ENCODE measurements at places on chromosomes 2 and 18.

GRCh38 chr2:79041032-79041448 is 15.5 kb downstream of the REG3G start:
- peak; percentile 44 for DNase-seq

DNA sequence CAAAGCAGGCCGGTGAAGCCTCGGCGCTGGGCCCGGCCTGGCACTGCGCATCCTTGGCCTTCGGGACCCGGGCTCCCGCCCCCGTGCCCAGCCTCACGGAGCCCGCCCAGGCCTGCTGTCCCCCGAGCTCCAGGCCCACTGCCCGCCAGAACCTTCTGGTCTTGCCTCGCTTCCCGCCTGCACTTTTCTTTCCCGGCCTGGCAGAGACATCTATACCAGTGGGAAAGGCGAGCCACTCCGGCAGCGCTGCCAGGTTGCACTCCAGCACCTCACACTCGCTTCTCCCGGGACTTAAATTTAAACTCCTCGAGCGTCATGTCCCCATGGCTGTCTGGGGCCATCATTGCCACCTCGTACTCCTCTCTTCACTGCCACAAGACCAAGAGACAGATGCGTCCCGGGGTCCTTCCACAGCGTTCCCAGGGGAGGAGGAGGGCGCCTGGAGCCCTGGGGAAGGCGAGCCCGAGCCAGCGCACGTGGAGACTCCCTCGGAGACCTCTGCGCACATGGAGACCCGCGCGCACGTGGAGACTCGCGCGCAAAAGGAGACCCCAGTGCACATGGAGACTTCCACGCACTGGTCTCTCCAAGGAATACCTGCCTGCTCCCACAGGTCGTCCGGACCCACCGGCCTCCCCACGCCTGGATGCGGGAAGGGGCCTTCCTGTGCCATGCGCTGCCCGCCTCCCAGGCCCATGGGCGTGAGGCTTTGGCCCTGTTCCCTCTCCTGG is 253.1 kb upstream of the SALL3 start:
- no peak for DNase-seq

GRCh38 chr2:25165992-25166875 is 2.1 kb downstream of the POMC start:
- peak; percentile 29 for DNase-seq

GRCh38 chr18:40868110-40868858 is 1086.8 kb upstream of the PIK3C3 start:
- DNase-seq, result peak; percentile 41

DNA sequence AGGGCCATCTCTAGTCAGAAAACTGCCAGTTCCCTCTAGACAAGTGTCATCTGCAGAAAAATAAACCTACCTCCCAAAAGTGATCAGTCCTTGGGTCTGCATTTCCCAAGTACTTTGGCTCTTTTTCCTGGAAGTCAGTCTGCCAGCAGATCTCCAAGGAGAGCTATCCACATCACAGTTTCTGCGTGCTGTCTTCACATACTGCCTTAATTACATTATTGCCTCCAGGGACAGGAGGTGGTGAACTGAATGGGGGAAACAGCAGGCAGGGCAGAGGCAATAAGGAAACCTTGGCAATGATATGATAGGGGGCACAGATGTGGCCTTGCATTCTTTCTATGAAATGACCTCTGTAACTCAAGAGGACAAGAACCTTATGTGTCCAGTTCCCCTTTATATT is 105.9 kb upstream of the SIX2 start:
- no peak for DNase-seq

DNA sequence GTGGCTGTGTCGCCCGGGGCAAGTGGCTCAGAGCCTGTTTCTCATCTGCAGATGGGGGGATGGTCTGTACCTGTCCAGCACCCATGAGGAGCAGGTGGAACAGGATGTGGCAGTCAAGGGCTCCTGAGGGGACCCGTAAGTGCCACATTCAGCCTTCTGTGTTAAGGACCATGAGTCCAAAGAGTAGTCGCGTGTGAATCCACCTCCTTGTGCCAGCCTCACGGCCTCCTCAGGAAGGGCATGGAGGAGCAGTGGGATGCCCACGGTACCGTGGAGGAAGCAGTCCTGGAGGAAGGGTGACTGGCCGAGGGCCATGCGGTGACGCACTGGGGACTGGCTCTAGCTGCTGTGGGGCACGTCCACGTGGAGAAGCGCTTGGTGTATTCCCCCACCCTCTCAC is 61.1 kb downstream of the ODC1 start:
- no peak for DNase-seq

DNA sequence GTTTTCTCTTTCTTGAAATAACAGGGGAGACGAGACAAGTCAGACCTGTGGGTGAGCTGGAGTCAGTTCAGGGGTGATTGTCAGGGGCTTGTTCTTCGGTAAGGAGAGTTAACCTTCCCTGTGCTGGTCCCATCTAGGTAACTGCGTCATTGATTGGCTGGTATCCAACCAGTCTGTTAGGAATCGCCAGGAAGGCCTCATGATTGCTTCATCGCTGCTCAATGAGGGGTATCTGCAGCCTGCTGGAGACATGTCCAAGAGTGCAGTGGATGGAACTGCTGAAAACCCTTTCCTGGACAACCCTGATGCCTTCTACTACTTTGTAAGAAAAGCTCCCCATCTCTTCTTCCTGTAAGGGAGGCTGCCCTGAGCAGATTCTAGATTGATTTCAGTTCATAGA is 21.3 kb downstream of the PLEK start:
- no peak for DNase-seq

- no peak for DNase-seq
Observed at GRCh38 chr18:55380589-55380988, 207.4 kb downstream of the TCF4 start.

DNA sequence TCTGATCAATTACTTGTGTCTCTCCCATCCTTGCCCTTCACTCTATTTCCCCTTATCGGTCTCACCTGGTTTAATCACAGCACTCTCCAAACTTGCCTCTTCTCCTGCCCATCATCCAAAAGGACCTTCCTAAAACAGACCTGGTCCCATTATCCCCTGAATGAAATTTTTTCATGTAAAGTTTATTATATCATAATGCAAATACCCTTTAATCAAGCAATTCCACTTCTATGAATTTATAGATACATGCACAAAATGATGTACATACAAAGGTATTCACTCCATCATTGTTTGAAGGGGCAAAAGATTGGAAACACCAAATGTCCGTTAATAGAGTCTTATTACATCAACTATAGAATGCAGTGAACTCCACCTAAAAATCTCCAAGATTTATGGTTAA is 88.1 kb upstream of the PKDCC start:
- DNase-seq, result no peak

- DNase-seq, result no peak
Observed at GRCh38 chr2:144310484-144310883, 209.4 kb downstream of the ZEB2 start.

- DNase-seq, result no peak
Observed at GRCh38 chr2:206049392-206049791, 36.6 kb downstream of the INO80D start.

GRCh38 chr2:170744248-170745002 is 25.8 kb upstream of the ERICH2 start:
- DNase-seq, result peak; percentile 51

DNA sequence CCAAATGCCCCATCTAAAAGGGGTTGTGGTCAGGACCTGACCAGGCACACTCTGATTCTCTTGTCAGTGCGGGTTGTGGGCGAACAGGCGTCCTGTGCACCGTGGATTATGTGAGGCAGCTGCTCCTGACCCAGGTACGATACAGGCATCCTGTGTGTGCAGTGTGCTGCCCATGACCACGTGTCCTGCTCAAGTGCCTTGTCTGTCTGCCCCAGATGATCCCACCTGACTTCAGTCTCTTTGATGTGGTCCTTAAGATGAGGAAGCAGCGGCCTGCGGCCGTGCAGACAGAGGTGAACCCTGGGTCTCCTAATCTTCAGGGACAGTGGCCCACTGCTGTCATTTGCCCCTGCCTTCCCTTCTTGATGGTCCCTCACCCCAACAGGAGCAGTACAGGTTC is 14.6 kb downstream of the PTPN18 start:
- DNase-seq, result no peak

GRCh38 chr2:3001615-3002560 is 375.7 kb downstream of the EIPR1 start:
- peak; percentile 16 for DNase-seq

DNA sequence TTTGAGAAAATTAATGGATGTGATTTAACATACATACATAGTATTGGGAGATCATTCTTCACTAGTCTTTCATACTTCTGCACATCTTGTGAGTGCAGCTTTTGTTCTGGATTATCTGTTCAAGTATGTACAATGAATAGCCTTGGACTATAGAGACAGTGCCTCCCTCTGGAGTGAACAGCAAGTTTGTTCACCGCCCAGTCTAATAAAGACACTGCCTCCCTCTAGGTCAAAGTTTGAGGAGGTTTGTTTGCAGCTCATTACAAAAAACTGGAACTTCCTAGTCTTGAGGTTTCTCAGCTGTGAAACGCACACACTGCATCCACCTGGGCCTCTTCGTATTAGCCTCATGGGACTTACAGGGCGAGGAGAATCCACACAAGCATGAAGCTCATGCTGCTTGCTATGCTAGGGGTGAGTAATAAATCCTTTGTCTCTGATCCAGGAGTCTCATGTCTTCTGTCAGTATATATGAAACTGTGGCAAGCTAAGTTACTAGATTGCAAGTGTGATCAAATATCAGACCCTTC is 26.0 kb upstream of the LAPTM4A start:
- DNase-seq, result no peak

DNA sequence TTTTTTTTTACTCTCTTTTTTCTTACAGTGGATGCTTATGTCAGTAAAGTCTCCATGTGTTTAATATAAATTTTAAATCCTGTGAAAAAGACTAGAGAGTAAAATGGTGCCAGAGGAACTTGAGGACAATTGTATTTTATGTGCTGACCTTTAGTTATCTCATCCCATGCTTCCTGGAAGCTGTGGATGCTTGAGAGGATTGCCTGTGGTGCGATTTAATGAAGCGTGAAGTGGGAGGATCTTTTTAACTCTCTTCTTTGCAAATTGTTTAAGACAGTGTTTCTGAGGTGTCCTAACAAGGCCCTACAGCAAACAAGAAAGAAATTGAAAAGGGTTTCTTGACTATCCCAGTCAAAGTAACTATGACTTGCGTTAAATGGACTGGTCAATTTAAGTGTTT is 84.2 kb downstream of the DTNA start:
- DNase-seq, result no peak

DNA sequence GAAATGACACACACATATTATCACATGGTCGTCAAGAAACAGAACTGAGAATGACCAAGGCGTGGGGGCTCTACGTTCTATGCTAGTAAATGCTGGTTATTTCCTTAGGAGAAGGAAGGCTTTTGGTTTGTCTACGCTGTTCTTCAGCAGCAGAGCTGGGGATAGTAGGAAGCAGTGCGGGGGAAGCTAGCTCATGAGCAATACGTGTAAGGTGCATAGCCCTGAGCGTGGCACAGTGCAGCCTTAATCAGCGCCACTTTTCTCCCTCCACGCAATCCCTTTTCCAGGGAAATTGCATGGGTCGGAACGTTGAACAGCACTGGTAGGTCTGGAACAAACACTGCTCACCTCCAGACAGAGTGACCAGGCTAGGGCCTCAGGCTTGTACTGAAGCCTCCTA is 199.6 kb upstream of the FBXO11 start:
- DNase-seq, result no peak

DNA sequence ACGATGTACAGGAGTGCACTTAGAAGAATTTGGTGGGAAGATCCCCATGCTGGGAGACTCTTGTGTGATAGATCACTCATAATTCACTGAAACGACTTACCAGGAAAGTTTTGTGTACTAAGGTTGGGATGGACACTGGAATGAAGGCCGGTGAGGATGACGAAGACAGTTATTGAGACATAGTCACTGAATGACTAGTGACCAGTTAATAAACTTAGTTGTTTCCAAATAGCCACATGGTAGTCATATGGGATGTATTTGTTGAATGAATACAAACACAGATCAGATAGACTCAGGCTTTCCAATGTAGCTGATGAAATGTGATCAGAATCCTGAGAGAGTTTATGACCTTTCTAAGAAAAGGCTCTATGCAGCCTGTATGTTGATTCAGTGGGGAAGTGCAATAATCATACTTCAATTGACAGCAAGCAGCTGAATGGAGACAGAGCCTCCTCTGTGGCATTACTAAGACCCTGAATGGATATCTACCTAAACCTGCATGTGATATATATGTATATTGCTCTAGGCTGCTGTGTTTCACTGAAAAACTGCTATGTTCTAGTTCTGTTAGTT is 20.4 kb downstream of the GDF7 start:
- no peak for DNase-seq

DNA sequence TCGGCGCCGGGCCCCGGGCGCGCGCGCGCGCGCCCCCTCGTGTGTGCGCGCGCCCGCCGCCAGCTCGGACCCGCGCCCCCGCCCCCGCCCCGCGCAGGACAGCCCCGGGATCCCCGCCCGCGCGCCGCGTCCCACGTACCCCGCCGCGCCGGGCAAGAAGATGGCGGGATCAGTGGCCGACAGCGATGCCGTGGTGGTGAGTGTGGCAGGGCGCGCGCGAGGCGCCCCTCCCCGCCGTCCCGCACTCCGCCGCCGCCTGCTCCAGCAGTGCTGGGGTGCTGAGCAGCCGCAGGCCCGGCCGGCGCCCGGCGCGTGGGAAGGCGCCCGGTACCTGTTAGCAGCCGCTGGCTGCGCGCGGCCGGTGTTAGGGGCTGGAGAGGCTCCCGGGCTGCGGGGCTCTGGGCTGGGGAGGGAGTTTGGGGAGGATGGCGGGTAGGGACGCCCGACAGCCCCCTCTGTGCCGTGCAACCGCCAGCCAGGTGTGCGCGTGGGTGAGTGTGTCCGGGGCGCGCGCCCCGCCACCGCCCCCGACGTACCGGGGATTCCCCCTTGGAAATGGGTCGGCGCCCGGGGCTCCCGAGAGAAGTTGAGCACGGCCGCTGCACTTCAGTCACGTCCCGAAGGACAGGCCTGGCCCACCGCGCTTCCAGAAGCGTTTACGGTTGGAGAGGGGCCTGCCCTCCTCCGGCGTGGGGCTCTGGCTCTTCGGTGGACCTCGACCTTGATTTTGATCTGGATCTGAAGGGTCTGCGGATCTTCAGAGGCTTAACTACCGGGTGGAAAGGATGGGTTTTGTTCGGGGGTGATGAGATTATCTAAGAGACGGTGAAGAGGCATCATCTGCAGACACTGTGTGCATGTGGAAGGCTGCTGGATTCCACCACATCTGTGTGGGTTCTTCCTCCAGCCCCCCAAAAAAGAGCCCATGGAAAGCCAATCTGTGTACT is 697 bp downstream of the LGALSL start:
- peak; percentile 82 for DNase-seq

DNA sequence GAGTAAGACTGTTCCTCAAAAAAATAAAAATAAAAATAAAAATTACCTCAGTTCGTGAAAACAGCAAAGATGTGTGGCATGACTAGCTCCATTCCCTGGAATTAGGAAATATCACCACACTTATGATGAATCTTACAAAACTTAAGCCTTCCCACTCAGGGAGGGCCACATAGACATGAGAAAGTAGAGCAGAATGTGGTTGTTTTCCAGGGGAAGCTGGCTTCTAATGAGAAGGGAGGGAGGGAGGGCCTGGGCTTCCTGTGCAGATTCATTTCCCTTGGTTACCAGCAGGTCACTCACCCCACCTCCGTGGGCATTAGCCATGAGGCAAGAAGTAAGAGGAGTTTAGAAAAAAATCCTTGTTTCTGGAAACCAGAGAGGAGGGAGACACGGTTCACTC is 95.9 kb upstream of the RMDN2 start:
- peak; percentile 28 for DNase-seq

- DNase-seq, result no peak
Observed at GRCh38 chr18:34807106-34807796, 97.2 kb downstream of the DTNA start.

Data from hepatocyte (in vitro differentiated cells).